ENCODE measurements at places on chromosomes 1 and 21.

GRCh38 chr1:33220676-33221384, 35.5 kb upstream of the ZNF362 start:
- DNase-seq: no peak

GRCh38 chr1:225850370-225850769, 31.8 kb downstream of the TMEM63A start:
- DNase-seq: no peak

DNA sequence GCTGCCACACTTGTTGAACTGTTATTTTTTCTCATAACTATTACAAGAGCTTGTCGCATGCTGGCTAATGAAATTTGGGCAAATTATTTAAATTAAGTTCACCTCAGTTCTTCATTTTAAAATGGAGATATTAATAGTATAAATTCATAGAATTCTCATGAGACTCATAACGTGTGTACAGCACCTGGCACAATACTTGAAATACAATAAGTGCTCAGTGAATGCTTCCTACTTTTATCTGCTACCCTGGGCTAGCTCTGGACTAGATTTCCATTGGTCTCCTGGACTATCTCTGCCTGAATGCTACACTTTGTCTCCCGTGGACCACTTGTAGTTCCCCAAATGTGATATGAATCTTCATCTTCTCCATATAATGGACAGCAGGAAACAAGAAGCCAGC, 919 bp downstream of the SLAMF6 start:
- DNase-seq: no peak

GRCh38 chr1:113217447-113218208, 144.6 kb downstream of the LRIG2 start:
- DNase-seq: no peak

DNA sequence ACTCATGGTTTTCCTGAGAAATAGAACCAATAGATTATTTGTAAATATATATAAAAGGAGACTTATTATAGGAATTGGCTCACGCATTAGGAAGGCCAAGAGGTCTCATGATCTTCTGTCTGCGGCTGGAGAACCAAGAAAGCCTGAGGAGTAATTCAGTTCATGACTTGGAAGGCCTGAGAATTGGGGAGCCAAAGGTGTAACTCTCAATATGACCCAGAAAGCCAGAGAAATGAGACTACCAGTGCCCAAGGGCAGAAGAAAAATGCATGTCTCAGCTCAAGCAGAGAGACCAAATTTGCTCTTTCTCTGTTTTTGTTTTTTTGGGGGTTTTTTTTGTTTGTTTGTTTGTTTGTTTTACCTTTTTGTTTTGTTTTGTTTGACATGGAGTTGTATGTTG, 19.5 kb downstream of the SLAMF7 start:
- no peak for DNase-seq

DNA sequence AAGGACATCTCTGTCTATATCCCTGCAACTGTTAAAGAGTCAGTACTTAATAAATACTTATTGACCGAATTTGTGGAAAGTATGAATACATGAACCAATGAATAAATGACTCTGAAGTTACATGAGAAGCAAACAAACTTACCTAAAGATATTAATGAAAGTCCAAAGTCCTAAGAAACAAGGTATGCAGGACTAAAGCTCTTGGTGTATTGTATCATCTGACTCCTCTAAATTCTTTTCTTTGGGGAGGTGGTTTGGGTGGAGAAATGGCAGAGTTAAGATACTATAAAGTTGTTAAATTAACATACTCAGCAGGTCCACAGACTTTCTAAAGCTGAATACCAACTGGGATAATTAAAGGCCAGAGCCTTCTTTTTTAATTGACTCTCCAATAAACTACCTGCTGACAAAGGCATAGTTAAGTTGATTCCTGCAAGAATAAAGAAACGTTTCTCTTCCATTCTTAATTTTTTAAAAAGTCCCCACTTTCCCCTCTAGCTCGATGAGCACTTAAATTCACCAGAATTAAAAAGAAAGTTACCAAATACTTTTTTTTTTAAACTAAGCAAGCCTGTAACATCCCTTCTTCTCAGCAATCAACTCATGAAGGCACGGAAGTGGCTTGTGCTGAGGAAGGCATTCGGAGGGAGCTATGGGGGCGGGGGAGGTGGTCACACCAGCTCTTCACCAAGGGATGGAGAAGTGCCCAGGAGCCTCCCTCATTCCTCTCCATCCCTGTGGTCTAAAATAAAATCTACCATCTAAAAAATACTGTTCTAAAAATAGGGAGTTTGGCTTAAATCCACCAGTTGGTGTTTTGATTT, 61.1 kb downstream of the GADD45A start:
- DNase-seq: no peak

DNA sequence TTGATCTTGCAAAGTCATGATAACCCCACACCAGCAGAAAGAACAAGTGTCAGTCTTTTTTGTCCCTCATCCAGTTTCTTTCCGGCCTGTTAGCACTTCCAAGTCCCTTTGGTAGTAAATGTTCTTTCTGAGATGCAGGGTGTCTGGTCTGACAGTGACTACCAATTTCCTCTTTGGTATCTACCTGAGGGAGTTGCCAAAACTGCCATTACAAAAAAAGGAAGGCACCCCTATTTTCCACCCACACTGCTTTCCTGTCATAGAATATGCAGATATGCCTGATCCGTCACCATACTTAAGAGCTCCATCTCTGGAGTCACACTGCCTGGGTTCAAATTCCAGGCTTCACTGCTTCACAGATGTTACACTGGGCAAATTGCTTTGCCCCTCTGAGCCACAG, 72.4 kb downstream of the ZNF281 start:
- no peak for DNase-seq

DNA sequence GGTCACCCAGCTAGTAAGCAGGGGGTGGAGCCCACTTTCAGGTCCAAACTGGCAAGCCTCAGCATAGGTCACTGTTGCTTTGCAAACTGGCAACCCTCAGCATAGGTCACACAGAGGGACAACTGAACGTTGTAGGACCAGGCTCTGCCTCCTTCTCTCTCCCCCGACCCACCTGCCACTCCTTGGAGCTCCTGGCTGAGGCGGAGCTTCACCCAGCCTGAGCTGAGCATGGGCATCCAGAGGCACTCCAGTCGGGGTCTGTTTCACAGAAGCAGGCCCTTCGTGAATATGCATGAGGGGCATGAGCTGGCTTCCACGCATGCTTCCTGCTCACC, 24.2 kb downstream of the CAPZB start:
- DNase-seq: no peak

Data from effector CD8-positive, alpha-beta T cell (primary cell).